HFFc6 (cell line): ENCODE measurements at places on chromosomes 3 and 15. TPM values are rescaled to one million over a fixed set of nuclear protein-coding genes. Genes with fewer than 3 reads are reported as not detected.

Gene AHSG
- not detected in 3 replicates for total RNA-seq

Gene AGTR1
- total RNA-seq: 0.10 TPM in 1 of 3 replicates, not detected in the others

Gene MAGEL2
- total RNA-seq: not detected in 3 replicates

Gene TPRG1
- not detected in 3 replicates for total RNA-seq

Gene CCDC13
- total RNA-seq: 0.28 to 0.62 TPM in 2 of 3 replicates, not detected in the other

Gene GATA2
- total RNA-seq: 79.2 to 93.5 TPM (median 92.5 TPM) in 3 replicates

Gene MST1R
- 0.34 TPM in 2 replicates for total RNA-seq

Gene CLEC3B
- total RNA-seq: 0.84 to 1.4 TPM (median 1.1 TPM) in 3 replicates

Gene IL12A
- 2.1 to 2.9 TPM (median 2.1 TPM) in 3 replicates for total RNA-seq

Gene ZPLD1
- total RNA-seq: not detected in 3 replicates

Gene XCR1
- total RNA-seq: not detected in 3 replicates

Gene LRRN1
- total RNA-seq: not detected in 3 replicates

Gene TNFSF10
- total RNA-seq: not detected in 3 replicates

Gene CRYGS
- total RNA-seq: 0.42 to 0.71 TPM (median 0.67 TPM) in 3 replicates

Gene ARPP21
- total RNA-seq: not detected in 2 replicates

Gene LRRC2
- 0.28 to 0.50 TPM (median 0.40 TPM) in 3 replicates for total RNA-seq

Gene TM4SF4
- 0.19 to 0.65 TPM (median 0.48 TPM) in 3 replicates for total RNA-seq

Gene ARPP19
- 112 to 130 TPM (median 128 TPM) in 3 replicates for total RNA-seq

Gene SLITRK3
- total RNA-seq: not detected in 2 replicates

Gene FANCD2OS
- total RNA-seq: not detected in 3 replicates

Gene GPR15
- not detected in 2 replicates for total RNA-seq
